Stimulated activated CD8-positive, alpha-beta memory T cell treated with anti-CD3 and anti-CD28 coated beads, Interleukin-15, amount 100 ng/mL, for 24 hours (primary cell): ENCODE measurements at places on chromosomes 6 and 20.

- DNase-seq: no peak
These were observed 154.2 kb upstream of the QKI start for GRCh38 chr6:163260111-163260895.

GRCh38 chr20:16208443-16208842, 364.8 kb downstream of the KIF16B start:
- no peak for DNase-seq

DNA sequence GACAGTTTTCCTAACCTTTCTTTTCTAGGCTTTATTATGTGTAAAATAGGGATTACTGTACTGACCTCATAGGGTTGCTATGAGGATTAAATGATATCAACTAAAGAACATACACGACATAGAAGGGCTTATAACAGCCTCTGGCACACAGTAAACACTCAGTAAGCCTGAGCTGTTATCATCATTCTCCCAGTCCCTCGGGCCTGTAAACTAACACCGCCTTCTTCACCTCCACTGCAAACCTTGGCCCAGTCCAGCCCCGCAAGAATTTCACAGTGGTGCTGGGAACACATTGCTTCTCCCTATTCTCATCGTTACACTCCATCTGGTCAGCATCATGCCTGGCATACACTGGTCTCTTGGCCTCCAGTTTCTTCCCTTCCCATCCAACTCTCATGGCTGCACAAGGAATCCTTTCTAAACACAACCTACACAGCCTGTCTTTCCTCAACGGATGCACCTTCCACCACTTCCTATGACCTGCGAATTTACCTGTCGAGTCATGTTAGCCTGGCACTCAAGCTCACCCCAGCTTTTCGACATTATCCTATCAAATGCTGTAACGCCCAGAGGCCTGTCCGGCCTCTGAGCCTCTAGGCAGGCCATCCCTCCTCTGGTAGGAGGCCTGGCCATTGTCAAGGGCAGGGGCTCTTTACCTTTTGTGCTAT, 92.1 kb downstream of the FYN start:
- DNase-seq: no peak

- DNase-seq: no peak
These were observed 83.6 kb downstream of the LCA5 start for GRCh38 chr6:79453558-79454042.

GRCh38 chr6:113734982-113735381, 122.2 kb upstream of the MARCKS start:
- DNase-seq: no peak

DNA sequence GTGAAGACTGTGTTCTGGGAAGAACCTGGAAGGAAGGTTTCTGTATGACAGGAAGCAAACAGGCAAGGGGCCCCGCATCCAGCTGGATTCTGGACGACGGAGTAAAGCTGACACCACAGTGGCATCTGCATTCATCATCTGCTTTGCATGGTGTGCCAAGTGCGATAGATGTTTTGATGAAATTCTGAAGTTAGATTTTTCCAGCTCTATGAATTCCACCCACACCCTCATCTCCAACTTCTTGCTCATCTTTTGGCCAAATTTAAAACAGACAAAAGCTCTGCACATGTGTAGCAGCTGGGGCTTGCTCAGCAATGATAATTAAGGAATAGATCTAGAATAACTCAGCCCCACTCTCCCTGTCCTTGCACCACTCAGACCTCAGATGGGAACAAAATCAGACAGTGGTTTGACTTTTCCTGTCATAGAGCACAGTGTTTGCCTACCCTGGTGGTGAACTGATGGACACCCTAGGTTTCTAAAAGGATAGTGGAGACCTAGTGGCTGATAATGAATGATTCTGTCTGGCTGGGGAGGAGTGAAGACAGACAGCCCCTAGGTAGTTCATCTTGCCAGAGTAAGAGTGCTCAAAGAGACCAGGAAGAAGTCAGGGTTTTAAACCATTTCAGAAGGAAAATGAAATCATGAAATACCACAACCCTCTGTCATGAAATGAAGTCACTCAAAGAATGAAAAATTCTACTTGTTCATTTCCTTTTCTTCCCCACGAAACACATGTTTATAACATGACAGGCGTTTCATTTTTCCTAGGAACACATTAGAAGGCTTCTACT, 85.8 kb downstream of the BCAS1 start:
- DNase-seq: no peak
